ENCODE measurements at places on chromosomes 12 and 14. TPM values are rescaled to one million over a fixed set of nuclear protein-coding genes. Genes with fewer than 3 reads are reported as not detected.

OTUB2 gene
- total RNA-seq: 1.2 TPM

OLR1 gene
- total RNA-seq: 63.6 TPM

GRCh38 chr12:82437744-82438143 lies 79.4 kb downstream of the METTL25 start:
- H3K4me3 ChIP-seq: no peak overlapping the region
- H3K4me1 ChIP-seq: no peaks in the 10 kb centered on the region
- DNase-seq: no peak
- H3K27me3 ChIP-seq: no peaks in the 10 kb centered on the region
- no peaks in the 10 kb centered on the region for H3K36me3 ChIP-seq

GRCh38 chr12:65490250-65490649 lies 211.8 kb downstream of the MSRB3 start:
- H3K4me1 ChIP-seq: peaks cover 5% of the 10 kb centered on the region
- no peak overlapping the region for H3K4me3 ChIP-seq
- DNase-seq: no peak
- no peaks in the 10 kb centered on the region for H3K27me3 ChIP-seq

- H3K4me3 ChIP-seq: no peak overlapping the region
- H3K27ac ChIP-seq: peak overlapping the region; percentile 79
- H3K36me3 ChIP-seq: no peaks in the 10 kb centered on the region
- peaks cover 38% of the 10 kb centered on the region for H3K4me1 ChIP-seq
- DNase-seq: peak; percentile 56
- H3K27me3 ChIP-seq: no peaks in the 10 kb centered on the region
Observed at GRCh38 chr12:6644903-6645302, 2.3 kb downstream of the ACRBP start.

DNA sequence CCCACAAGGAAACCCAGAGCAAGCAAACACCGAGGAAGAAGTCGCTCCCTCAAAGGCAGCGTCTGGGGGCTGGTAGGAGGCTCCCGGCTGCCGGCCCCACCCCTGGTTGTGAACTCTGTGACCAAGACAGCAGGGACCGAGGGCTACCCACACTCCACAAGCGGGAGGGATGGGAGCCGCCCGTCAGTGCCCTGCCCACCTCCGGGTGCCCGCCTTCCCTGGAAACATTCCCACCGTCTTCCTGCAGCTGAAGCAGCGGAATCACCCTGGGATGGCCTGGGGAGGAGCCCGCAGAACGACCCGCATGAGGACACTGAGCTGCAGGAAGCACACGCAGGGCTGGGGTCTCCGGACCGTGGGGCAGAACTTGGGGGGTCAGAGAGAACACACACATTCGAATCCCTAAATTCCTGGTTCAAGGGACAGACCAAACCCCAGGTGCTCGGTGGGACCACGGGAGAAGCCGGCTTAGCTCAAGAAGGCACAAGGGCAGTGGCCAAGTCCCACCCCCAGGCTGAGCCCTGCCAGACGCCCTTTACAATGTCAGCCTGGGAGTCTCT lies 33.5 kb upstream of the C14orf180 start:
- no peaks in the 10 kb centered on the region for H3K36me3 ChIP-seq
- DNase-seq: no peak
- H3K4me3 ChIP-seq: no peak overlapping the region
- H3K4me1 ChIP-seq: no peaks in the 10 kb centered on the region
- H3K27ac ChIP-seq: no peak overlapping the region
